Activated naive CD8-positive, alpha-beta T cell treated with anti-CD3 and anti-CD28 coated beads, Interleukin-2, amount 10 ng/mL, durations not matched to agents 7 days and 5 days (primary cell): ENCODE measurements at places on chromosomes 13 and 19.

DNA sequence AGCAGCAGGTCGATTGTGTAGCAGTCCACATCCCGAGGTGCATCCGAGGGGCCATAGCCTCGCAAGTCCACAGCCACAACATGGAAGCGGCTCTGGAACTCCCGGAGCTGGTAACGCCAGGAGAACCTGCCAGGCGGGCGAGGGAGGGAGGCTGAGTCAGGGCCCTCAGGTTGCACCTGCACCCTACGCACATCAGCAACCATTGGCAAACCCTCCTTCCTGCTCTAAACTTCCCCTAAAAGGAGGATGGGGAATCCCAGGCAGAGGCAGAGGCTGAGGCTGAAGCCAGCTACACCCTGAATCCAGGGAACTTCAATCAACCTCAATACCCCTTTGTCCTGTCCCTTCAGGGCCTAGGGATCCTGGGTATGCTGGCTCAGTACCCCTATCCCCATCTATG is 977 bp downstream of the EPHX3 start:
- H3K4me1 ChIP-seq: peaks cover 4% of the 10 kb centered on the region
- no peak for DNase-seq
- H3K27me3 ChIP-seq: peaks cover 29% of the 10 kb centered on the region
- H3K27ac ChIP-seq: no peak overlapping the region
- H3K36me3 ChIP-seq: peaks cover 11% of the 10 kb centered on the region

GRCh38 chr13:66994097-66994496 is 236.0 kb downstream of the PCDH9 start:
- peak overlapping the region; percentile 16 for H3K4me3 ChIP-seq
- no peak overlapping the region for H3K27ac ChIP-seq
- peaks cover 2% of the 10 kb centered on the region for H3K27me3 ChIP-seq
- peak; percentile 26 for DNase-seq

DNA sequence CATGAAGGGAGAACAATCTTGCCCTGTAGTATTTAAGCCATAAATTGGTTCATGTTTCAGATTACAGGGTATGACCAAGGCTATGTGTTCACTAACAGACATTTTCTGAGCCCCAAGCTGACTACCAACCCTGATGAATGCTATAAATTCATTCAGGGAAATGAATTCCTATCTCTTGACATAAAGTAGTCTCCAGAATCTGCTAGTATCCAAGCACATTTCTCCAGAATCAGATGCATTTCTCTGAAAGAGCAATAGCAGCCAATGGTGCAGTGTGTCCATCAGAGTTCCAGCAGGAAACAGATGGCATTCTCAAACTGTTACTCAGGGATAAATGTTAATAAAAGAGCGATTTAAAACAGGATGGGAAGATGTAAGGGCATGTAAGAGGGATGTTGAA is 226.4 kb downstream of the COG6 start:
- no peaks in the 10 kb centered on the region for H3K27me3 ChIP-seq
- peaks cover 2% of the 10 kb centered on the region for H3K36me3 ChIP-seq
- no peak overlapping the region for H3K4me3 ChIP-seq
- no peak overlapping the region for H3K27ac ChIP-seq

GRCh38 chr19:38831142-38831605 is 420 bp downstream of the ECH1 start:
- peak overlapping the region; percentile 88 for H3K27ac ChIP-seq
- peaks cover 27% of the 10 kb centered on the region for H3K4me1 ChIP-seq
- peak; percentile 59 for DNase-seq
- H3K4me3 ChIP-seq: peak overlapping the region; percentile 95
- no peaks in the 10 kb centered on the region for H3K27me3 ChIP-seq

GRCh38 chr19:377801-378581 is 31.0 kb downstream of the C2CD4C start:
- no peak overlapping the region for H3K4me3 ChIP-seq
- peaks cover 6% of the 10 kb centered on the region for H3K4me1 ChIP-seq
- no peaks in the 10 kb centered on the region for H3K36me3 ChIP-seq
- peaks cover 3% of the 10 kb centered on the region for H3K27me3 ChIP-seq

DNA sequence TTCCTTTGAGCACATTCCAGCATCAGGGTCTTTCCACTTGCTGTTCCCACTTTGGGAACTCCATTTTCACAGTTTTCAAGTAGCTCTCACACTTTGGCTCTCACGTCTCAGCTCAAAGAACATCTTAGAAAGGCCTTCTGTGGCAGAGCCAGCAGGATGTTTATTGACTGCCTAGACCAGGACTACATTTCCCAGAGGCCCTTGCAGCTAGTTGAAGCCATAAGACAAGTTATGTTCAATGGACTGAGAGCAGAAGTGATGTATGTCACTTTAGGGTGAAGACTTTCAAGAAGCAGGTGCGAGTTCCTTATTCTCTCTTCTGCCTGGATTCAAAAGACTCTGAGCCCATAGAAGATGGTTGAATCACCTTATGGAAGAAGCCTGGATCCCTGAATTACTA is 4.3 kb upstream of the HAUS5 start:
- H3K27me3 ChIP-seq: peaks cover 2% of the 10 kb centered on the region
- H3K27ac ChIP-seq: peak overlapping the region; percentile 43
- H3K4me1 ChIP-seq: peaks cover 21% of the 10 kb centered on the region
- no peak for DNase-seq

DNA sequence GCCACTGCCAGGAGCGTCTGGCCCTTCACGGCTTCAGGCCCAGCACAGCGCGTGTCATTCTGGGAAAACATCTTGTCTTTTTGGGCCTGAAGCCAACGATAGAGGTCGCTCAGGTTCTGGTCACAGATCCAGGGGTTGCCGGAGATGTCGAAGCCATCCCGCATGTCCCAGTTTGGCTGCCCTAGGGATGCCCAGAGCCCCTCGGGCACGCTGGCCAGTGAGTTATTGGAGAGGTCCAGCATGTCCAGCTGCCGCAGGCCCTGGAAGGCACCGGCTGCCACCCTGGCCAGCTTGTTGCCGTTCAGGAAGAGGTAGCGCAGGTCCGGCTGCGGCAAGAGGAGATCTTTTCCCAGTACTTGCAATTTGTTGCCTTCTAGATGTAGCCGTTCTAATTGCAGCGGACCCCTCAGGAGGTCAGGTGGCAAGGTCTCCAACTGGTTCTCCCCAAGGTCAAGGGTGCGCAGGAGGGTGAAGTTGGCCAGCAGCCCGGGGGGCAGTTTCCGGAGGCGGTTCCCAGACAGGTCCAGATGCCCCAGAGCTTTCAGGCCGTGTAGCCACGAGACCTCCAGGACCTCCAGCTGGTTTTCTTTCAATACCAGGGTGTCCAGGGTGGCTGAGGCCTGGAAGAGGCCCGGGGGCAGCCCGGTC is 1.8 kb downstream of the LRG1 start:
- no peak overlapping the region for H3K4me3 ChIP-seq
- H3K27ac ChIP-seq: no peak overlapping the region
- H3K27me3 ChIP-seq: peaks cover 17% of the 10 kb centered on the region
- peaks cover 3% of the 10 kb centered on the region for H3K36me3 ChIP-seq

GRCh38 chr19:43723588-43723987 is 7.7 kb downstream of the IRGC start:
- no peak for DNase-seq
- no peak overlapping the region for H3K27ac ChIP-seq
- H3K27me3 ChIP-seq: peaks cover 2% of the 10 kb centered on the region
- H3K4me3 ChIP-seq: no peak overlapping the region
- H3K36me3 ChIP-seq: peaks cover 4% of the 10 kb centered on the region
